ENCODE measurements at places on chromosomes 7 and 10.

DNA sequence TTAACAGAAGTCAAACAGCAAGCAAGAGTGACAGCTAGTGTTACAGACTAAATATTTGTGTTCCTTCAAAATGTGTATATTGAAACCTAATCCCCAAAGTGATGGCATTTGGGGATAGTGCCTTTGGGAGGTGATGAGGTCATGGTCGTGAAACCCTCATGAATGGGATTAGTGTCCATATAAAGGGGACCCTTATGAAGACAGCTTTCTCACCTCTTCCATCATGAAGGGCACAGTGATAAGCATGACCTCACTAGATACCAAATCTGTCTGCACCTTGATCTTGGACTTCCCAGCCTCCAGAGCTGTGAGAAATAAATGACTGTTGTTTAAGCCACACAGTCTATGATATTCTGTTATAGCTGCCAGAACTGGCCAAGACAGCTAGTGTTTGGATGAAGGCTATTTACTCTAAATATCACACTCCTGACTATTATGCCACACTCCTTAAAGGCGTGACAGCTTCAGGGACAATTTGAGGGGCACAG, 235.7 kb upstream of the TMEM72 start:
- no peak for DNase-seq

- no peak for DNase-seq
Observed at GRCh38 chr7:17952387-17952786, 12.1 kb upstream of the SNX13 start.

DNA sequence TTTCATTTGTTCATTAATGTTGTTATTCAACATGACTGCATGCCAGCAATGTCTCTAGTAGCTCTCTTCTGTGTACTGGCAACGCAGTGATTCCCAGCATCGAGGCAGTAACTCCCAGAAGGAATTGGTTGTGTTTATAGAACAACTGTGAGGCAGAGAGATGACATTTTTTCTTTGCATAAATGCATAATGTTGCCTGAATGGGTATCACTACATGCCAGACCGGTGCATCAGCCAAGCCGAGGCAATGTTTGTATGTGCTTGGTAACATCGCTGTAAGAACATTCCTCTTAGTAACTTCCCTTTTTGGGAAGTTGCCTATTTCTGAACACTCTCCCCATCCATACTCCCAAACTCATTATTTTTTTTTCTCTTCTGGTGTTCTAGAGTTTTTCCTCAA, 182.9 kb downstream of the HTR7 start:
- no peak for DNase-seq

- DNase-seq = no peak
Observed at GRCh38 chr10:96641396-96642295, 54.8 kb upstream of the TM9SF3 start.

DNA sequence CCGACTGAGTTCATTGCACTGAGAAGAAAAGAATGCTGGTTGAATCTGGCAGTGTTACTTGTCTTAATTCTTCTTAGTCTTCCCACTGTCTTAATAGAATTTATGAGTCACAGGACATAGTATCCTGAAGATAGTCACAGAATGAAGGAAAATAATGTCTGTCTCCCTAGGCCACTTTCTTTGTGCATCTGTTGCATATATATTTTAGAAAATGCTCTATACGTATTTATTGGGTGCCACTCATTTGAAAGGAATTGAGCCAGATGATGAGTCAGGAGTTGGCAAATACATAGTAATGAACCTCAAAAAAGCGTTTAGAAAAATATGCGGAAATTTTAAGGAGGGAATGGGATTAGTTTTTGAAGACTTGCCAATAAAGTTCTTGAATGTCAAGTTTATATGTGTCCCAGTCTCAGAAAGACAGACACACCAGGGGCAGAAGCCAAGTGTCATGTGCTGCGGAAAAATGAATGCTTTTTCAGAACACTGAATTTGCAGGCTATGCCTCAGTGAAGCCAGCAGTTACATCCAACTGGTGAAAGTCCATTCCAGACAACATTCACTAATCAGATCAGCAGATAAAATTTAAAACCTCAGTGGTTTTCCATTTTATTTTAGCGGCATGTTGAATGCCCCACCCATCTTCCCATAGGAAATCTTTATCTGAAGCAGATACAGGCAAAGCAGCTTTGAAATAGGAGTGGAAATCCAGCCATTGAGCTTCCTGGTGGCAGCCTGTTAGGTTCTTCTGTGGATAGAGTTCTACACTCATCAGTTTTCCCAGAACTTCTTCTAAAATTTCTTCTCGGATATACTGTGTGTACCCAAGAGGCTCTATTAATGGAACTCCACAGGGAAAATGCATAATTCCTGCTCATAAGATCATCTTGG, 308.4 kb downstream of the BICC1 start:
- no peak for DNase-seq

DNA sequence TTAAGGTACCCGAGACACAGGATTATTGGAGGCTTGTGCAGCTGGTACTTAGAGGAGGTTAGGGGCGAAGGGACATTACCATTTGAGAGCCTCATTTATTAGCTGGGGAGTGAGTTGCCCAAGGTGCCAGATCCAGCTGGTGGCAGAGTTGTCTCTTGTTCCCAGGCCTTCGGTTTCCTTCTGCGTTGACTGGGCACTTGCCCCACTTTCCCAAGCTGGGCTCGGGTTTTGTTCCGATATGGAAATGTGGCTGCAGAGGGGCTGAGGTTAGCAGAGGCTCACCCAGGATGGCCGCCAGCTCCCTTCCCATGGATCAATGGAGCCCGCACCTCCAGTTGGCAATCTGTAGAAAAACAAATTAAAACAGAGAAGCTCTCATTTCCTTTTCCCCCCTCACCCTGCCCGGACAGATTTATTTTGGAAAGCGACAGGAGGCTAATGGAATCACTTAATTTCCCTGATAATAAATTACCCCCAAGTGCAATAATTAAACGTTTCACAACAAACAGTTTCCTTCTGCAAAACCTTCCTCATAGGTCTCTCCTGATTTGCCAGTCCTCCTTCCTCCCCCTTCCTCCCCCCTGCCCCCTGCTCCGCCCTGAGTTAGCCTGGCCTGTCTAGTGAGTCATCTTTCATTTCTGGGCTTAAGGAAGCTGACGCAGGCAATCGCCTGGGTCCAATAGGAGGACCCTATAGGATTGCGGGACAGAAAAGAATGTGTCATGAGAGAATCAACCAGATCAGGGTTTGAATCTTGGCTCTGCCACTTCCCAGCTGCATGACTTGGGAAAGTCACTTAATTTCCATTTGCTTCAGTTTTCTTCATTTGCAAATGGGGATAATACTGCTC, 51.7 kb downstream of the ADRA2A start:
- DNase-seq = no peak

- no peak for DNase-seq
Observed at GRCh38 chr10:49610114-49610457, at the start of gene SLC18A3. TSS of gene SLC18A3 (plus strand) at chr10:49610310. CDS start at chr10:49610741, 431 bp downstream.

DNA sequence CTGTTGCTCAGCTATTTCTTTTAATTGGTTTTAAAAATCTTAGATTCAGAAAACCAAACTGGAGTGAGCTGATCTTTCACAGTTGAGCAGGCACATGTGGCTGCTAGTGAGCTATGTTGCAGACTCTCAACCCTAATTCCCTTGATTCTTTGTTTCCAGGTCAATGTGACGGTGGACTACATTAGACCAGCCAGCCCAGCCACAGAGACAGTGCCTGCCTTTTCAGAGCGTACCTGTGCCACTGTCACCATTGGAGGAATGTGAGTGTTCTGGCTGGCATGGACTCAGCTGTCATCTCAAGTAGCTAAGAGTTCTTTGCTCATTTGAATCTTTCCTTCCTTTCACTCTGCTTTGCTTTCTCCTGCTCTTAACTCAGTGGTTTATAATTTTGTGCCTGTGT, 187.1 kb downstream of the LRRC4 start:
- DNase-seq = no peak

GRCh38 chr7:37150856-37151255, 297.8 kb downstream of the ELMO1 start:
- no peak for DNase-seq

GRCh38 chr7:100372256-100372655, 1.0 kb upstream of the PILRA start:
- DNase-seq = peak; percentile 68

DNA sequence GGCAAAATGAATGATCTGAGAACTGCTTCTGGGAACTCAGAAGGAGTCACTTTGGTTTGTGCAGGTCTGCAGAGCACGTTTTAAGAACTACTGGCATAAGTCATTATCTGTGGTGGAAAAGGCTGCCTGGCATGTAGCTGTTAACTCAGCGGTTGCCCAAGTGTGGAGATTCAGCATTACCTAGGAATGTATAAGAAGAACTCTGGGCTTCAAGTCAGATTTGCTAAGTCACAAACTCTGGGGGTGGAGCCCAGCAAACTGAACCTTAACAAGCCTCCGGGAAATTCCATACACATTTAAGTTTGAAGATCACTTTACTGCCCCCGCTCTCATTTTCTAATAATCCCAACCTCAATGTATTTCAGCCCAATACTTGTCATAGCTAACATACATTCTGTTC, 31.1 kb downstream of the PLXDC2 start:
- DNase-seq = no peak

DNA sequence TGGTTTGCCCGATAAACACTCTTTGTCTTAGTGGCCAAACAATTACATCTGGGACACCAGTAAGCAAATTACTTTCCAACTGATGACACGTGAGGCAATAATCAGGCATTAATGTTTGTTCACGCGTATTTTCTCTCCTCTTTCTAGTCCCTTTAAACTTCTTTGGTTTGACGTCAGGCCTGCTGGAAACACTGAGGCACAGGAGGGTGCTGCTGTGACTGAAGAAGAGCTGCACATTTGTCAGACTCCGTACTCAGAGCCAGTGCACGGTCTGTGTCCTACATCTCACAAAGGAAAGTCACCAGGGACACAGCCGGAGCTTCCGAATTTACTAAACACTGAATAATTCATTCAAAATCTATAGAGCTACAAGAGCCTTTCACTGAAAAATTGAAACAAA, 57.6 kb upstream of the ANAPC16 start:
- no peak for DNase-seq

- no peak for DNase-seq
Observed at GRCh38 chr10:87761153-87761552, 56.9 kb downstream of the ATAD1 start.

DNA sequence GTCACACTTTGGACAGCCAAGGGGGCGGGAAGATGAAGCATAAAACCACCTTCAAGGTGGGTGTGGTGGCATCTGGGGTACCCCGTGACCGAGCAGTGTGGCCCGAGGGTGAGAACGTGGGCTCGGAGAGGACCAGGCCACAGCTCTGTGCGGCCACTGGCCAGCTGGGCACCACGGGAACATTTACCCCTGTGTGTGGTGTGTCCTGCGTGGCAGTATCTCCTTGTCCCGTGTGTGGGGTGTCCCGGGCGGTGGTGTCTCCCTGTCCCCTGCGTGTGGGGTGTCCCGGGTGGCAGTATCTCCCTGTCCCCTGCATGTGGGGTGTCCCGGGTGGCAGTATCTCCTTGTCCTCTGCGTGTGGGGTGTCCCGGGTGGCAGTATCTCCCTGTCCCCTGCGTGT, 570.3 kb downstream of the DNAJB6 start:
- DNase-seq = no peak

DNA sequence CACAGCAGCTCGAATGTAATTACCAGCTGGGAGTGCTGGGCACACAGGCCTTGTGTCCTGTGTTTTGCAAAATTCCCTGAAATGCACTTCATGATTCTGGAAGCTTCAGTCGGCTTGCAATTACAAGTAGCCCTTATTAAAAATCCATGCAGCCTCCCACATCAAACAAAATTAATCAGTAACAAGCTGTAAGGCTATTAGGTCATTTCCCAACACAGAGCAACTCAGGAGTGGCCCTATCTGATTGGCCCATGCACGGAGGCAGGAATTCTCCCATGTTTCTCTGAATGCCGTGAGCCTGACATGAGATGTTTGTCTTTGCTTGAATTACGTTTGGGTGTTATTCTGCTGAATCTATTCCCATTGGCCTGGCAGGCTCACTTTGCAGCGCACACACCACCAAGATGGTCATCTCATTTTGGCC, 36.9 kb downstream of the FOXL3 start:
- DNase-seq = no peak

- DNase-seq = no peak
Observed at GRCh38 chr7:101233907-101234547, 3.6 kb downstream of the CLDN15 start.

GRCh38 chr7:41786944-41787343, 84.1 kb upstream of the INHBA start:
- DNase-seq = no peak

GRCh38 chr10:77230194-77230593, 407.4 kb downstream of the KCNMA1 start:
- DNase-seq = no peak

DNA sequence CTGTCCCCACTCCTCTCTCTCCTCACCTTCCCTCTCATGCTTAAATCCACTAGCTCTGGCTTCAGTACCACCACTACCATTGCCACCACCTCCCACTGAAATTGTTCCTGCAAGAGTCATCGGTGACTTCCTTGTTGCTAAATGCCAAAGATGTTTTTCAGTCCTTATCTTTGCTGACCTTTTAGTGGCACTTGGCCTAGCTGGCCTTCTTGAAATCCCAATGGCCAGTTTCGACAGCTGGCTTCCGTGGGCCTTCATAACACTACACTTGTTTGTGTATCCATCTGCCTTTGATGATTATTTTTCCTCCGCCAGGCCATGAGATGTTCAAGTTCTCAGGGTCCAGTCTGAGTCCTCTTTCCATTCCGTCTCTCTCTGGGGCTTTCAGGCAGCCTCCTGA, 118.2 kb upstream of the NANOS1 start:
- no peak for DNase-seq

GRCh38 chr7:159032753-159033472, 111.8 kb downstream of the VIPR2 start:
- DNase-seq = peak; percentile 32

- DNase-seq = no peak
Observed at GRCh38 chr10:1074052-1074747, 18.0 kb downstream of the WDR37 start.

DNA sequence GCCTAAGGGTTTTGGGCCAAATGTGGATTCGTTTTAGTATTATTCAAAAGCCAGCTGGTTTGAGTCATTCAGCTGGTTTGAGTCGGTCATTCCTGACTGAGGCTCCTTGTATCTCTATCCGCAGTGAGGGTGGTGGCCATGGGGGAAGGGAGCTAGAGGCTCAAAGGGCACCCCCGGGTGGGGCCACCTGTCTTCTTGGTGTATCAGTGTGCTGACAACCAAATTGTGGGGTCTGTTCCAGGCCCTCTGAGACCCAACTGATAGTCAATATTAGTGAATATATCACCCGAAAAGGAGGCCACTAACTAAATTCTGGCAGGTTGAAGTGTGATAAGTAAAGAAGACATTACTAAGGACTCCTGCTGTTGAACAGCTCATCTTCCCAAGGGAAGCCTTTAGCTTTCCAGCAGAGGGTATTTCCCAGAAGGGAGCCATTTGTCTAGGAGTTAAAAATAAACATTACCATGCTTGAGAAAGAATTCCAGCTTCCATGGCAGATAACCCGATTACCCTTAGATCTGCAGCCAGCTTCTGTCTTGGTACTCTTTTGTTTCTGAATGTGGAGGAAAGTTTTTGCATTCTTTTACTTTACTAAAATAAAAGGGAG, 29.9 kb upstream of the DDX50 start:
- DNase-seq = no peak

- DNase-seq = no peak
Observed at GRCh38 chr7:111841596-111842205, 279.4 kb upstream of the IMMP2L start.

- no peak for DNase-seq
Observed at GRCh38 chr7:96547371-96547811, 162.3 kb downstream of the SEM1 start.

Measured in activated CD8-positive, alpha-beta memory T cell treated with anti-CD3 and anti-CD28 coated beads, Interleukin-2, amount 50 U/mL, for 48 hours (primary cell).